SK-N-SH (cell line): ENCODE measurements at places on chromosomes 6 and 20.

GRCh38 chr20:41011551-41012067 is 17.0 kb upstream of the TOP1 start:
- DNase-seq, result no peak

GRCh38 chr6:157513004-157513603 is 132.1 kb downstream of the ZDHHC14 start:
- no peak for DNase-seq

GRCh38 chr6:45728674-45729073 is 287.0 kb downstream of the CLIC5 start:
- DNase-seq, result no peak

GRCh38 chr6:138724015-138724414 is 49.6 kb upstream of the CCDC28A start:
- DNase-seq, result no peak

DNA sequence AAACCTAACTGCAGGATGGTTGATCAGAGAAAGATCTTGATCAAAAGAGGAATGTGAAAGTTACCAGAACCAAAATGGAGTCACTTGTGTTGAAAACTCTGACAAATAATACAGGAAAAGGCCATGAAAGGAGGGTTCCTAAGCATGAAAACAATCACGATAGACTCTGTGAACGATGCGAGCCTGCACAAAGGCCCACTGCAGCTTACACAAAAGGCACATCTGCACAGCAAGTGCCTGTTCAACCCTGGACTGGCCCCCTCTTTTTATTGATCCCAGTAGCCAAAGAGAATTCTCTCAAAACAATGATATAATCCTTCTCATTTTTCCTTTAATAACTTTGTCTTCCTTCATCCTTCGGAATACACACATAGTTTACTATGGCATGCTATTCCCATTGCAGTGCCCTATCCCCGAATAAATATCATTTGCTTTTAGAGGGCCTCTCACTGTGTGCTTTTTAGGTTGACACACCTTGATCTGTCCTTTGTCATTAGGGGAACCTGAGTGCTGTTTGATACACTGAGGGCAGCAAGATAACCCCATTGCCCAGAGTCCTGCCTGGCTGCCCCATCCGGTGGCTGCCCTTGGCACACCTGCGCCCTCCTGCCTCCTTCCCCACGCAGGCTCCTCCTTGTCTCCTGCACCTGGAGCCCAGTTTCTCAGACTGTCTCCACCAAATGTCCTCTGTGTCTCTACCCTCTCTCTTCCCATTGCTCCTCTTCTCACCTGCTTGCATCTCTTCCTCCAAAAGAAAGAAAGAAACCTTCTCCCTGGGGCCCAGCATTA is 98.3 kb upstream of the FRMD1 start:
- no peak for DNase-seq

DNA sequence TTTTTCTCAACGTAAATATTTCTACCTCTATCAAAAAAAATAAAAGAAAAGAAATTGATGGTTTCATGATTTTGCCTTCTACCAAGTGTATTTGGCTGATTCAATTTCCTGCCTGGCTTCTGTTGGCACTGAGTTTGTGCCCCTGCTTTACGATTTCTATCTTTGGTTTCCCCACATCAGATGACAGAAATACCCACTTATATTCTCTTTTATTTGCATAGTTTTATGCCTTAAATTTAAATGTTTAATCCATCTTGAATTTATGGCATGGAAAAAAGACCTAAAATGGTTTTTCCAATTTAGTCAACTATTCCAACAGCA is 34.3 kb downstream of the RNF24 start:
- DNase-seq, result no peak

GRCh38 chr6:4346659-4347333 is 211.4 kb upstream of the ECI2 start:
- no peak for DNase-seq

DNA sequence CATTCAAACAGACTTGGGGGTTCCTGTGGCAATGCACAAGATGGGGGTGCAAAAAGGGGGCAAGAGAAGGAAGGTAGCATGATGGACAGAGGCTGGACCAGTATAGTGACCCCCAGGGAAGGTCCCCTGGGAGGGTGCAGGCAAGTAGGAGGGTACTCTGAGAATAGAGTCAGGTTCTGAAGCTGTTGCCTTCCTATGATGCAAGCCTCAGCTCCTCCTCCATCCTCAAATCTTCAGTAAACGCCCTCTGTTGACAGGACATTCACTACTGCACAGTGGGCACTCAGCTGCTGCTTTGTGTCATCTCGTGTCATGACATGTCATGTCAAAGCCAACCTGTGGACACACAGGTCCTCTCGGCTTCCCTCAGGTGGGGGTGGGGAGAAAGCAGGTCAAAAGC is 5.8 kb upstream of the SDCBP2 start:
- no peak for DNase-seq

GRCh38 chr6:122710908-122711635 is 68.4 kb upstream of the FABP7 start:
- no peak for DNase-seq

DNA sequence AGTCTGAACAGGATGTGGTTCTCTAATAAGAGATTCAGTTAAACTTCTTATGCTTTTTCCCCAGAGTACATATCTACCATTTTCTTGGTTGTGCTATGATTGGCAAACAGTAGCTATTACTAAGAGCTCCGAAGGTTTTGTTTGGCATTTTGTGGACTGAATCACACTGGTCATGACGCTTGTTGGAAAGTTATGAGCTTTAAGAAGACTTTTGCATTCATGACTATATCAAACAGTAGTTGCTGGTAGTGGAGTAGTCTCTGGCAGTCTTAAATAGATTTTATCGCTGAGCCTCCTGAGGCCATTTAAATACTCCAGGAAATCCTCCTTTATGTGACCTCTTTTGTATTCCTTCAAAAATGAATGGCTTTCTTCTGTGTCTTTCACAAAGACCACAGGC is 40.8 kb downstream of the CCDC170 start:
- DNase-seq, result no peak

- no peak for DNase-seq
Measured at GRCh38 chr20:38872036-38872435, 54.2 kb upstream of the FAM83D start.

DNA sequence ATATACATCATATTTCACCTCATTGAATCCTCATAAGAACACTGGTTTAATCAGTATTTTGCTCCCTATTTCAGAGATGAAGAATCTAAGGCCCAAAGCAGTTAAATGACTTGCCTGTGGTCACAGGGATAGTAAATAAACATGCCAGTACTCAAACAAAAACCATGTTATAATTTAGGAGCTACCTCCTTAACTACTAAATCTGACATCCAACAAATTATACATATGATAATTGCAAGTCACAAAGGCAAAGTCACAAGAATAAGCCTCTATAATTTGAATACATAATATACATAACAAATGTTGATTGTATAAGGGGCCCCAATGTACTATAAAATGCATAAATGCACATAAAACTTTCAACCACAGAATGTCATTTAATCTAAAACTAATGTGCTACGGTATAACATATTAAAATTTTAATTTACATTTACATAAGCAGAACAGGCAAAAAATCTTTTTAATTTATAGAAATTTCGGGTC is 157.4 kb upstream of the SLC22A16 start:
- no peak for DNase-seq

DNA sequence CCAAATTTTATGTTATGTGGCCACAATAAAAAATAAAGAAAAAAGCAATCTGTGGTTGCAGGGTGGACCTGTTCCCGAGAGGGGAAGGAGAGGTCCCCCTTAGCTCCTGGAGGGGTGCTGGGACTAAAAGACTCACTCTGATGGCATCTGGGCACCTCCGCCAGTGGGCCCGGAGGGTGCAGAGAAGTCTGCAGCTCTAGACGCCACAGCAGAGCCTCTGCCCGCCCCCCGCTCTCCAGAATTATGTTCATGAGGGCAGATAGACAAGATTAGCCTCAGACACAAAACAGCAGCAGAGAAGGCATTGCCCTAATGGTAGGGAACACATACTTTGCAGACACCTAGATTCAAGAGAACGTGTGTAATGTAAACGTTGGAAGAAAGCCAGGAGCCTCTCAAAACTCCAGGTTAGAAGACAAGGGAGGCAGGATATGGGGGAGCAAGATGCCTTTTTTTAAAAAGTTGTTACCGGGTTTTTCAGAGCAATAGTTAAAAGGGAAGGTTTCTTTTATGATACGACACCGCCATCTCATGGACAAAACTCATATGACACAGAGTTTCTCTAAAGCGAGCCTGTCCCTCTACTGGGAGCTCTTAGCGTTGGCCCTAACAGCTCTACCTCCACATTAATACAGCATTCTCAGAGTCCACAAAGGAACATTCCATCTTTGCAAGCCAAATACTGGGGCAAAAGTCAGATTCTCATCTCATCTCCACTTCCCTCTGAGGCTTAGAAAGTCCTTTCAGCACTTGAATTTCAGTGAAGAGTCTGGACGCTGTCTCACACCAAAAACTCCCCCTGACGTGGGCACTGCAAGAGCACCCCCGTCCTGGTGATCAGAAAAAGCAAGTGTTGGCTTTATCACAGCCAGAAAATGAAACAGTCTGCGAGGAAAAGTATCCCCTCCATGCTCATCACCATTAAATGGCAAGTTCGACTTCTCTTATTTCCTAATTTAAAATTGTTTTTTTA is 47.2 kb downstream of the FOXF2 start:
- peak; percentile 71 for DNase-seq

GRCh38 chr6:24855395-24856245 is 56.9 kb upstream of the ARMH2 start:
- DNase-seq, result peak; percentile 73

GRCh38 chr6:158030380-158031300 is 49.0 kb downstream of the SYNJ2 start:
- no peak for DNase-seq

- no peak for DNase-seq
Measured at GRCh38 chr6:25337431-25337830, 58.3 kb downstream of the CARMIL1 start.

GRCh38 chr6:120031837-120032236 is 682.3 kb upstream of the MAN1A1 start:
- DNase-seq, result no peak

- DNase-seq, result no peak
Measured at GRCh38 chr6:26411751-26412150, 9.7 kb downstream of the BTN3A1 start.

DNA sequence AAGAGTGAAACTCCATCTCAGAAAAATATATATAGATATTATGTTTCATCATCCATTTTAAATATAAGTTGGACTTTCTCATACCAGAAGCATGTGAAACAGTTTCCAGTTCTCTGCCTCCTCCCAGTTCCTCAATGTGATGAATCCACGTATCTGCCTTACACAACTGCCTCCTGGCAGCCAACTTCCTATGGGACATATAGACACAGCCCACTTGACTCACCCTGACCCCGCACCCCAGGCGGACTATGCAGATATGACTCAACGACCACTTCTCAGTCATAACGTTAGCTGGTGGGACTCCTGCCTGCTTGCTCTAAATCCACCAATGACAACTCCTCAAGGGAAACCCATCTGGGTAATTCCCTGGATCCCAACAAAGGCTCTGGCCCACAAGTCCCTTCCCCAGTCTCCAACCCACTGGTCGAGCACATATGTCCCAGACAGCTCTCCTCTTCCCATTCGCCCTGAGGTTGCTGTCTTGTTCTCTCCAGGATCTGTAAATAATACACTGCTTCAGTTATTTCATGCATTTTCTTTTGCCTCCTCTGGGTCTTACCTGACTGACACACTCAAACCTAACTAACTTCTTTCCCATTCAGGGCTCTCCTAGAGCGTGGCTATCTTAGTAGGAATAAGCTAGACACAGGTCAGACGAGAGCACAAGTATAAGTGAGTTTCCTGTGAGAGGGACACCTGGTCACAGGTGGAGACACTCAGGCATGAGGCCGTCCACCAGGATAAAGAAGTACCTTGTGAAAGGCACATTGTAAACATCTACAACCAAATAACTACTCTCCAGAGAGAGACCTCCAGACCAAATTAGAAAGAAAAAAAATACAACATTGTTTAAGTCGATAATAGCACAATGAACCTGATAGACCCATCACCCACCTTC is 548.5 kb downstream of the CD83 start:
- DNase-seq, result no peak

GRCh38 chr6:66103954-66104353 is 396.9 kb upstream of the EYS start:
- DNase-seq, result no peak

- no peak for DNase-seq
Measured at GRCh38 chr6:170523256-170524171, 29.6 kb downstream of the PSMB1 start.

DNA sequence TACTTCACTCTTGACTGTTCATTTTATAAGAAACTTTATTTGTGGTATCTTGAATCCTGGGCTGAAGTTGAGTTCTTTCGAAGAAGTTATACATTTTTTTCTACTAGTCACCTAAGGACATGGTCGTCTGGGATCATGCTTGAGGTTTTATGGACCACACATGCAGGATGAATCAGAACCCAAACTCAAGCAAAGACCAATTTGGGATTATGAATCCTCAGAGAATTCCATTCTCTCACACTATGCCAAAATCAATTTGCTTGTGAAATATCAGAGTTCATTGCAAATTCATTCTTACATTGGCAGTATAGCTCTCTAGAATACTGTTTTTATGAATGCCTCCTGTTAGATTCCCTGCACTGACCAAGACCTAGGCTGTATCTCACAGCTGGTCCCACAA is 114.3 kb upstream of the HDAC2 start:
- DNase-seq, result no peak
